ENCODE measurements at places on chromosomes 2 and 18.

GRCh38 chr2:106065983-106066820 is 127.9 kb downstream of the UXS1 start:
- DNase-seq = no peak

GRCh38 chr2:184413221-184413620 is 185.1 kb upstream of the ZNF804A start:
- no peak for DNase-seq

DNA sequence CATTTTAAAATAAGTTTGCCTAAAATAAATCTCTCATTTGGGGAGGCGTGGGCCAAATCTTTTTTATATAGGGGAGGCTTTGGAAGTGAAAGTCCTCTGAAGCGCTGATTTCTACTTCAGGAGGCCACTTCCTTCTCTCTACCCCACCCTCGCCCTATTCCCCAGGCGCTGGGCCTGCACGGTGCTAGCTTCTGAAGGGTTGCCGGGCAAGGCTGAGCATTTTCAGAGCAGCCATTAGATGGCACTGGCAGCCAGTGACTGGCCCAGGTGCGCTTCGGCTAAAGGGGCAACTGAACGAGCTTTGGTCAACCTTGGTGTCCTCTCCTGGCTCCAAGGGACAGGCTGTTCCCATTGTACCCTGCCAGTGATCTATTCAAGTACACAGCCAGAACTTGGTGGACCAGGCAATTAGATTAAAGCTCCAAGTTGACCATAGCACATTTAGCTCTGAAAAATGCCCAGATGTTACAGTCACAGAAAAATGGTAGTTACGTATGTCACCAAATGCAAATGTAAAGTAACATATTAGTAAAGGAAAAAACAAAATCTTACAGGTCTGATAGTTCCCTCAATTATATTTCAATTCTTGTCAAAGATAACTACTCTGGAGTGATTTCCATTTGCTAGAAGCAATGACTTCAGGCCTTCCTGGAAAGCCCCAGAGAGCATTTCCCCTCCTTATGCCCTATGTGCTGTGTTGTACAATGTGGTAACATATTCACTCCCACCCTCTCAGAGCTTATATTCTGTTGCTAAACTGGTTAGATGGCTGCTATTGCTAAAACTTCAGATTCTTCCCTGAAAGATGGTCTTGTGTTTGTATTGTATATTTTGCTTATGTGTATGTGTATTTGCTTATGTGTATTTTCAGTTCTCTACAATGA is 2.1 kb downstream of the POMC start:
- DNase-seq = peak; percentile 55

DNA sequence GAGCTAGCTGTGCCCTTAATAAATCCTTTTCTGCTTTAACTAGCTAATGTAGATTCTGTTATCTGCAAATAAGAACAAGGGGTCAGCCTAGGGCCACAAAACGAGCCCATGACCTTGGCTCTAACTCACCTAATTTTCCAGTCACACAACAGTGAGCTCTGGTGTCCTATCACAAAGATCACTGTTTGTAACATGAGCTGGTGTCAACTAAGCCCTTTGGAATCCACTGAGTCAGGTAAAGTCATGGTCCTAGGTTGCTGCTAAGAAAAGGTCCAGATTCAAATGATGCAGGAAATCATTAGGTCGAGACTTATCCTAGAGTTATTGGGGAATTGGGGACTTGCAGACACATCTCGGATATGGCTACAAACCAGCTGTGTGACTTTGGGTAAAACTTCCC is 49.9 kb downstream of the ST8SIA5 start:
- DNase-seq = no peak

- DNase-seq = no peak
Measured at GRCh38 chr2:51025906-51026555, 5.9 kb downstream of the NRXN1 start.

- no peak for DNase-seq
Measured at GRCh38 chr2:175817221-175817620, 184.8 kb downstream of the LNPK start.

GRCh38 chr18:12442946-12443345 is 35.2 kb downstream of the PRELID3A start:
- no peak for DNase-seq

DNA sequence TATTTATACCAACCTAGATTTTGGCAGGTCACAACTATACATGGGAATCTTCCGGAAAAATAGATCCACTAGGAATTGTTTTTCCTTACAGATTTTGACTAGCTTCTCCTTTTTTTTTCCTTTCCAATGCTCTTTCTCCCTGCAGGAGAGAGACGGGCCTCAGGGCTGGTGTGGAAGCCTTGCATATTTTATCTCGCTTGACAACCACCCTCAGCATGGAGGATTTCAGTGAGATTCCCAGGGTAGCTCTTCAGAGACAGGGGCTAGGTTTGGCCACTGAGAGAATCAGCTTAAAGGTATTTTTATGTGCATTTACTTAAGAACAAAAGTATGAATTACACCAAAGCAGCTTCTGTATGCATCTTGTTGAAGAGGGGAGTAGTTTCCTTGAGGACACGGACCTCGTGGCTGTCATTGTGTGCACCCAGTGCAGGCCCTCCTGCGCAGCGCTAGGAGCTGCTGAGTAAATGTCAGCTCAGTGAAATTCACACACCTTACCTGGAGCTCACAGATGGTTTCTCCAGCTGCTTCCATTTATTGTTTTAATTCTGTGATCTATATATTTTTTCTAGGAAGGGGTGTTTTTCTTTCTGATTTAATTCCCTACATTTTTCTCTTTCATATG is 54.4 kb downstream of the TRAPPC12 start:
- no peak for DNase-seq

GRCh38 chr2:100185105-100185504 is 42.7 kb upstream of the AFF3 start:
- no peak for DNase-seq

GRCh38 chr2:75482398-75482797 is 78.3 kb downstream of the EVA1A start:
- DNase-seq = no peak

DNA sequence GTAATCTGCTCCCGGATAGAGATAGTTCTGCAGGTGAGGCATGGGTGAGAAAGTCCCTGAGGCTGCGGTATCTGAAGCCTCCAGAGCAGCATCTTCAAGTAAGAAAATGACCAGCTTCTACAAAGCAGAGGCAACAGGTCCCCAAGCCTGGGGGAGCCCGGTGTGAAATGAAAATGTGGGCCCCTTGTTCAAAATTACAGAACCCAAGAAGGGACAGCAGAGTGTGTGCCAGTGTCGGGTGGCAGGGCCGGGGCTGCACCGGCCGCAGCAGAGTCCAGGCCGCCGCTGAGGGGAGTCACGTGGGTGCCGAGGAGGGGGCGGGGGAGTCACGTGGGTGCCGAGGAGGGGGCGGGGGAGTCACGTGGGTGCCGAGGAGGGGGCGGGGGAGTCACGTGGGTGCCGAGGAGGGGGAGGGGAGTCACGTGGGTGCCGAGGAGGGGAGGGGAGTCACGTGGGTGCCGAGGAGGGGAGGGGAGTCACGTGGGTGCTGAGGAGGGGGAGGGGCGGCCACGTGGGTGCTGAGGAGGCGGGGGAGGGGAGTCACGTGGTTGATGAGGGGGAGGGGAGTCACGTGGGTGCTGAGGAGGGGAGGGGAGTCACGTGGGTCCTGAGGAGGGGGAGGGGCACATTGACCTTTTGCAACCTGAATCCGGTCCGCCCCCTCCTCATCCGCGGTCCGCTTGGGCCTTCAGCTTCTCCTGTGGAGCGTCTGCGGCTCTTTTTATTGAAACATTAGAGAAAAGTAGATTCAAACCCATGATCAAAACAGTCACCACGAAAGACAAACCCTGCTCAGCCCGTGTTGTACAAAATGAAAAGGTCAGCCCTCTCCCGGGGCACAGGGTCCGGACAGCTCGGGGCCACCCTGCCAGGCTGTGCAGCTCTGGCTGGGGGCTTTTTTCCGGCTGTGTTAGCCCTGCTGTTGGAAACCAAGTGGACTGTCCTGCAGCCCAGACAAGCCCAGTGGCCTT is 10.4 kb downstream of the COLEC11 start:
- peak; percentile 62 for DNase-seq

DNA sequence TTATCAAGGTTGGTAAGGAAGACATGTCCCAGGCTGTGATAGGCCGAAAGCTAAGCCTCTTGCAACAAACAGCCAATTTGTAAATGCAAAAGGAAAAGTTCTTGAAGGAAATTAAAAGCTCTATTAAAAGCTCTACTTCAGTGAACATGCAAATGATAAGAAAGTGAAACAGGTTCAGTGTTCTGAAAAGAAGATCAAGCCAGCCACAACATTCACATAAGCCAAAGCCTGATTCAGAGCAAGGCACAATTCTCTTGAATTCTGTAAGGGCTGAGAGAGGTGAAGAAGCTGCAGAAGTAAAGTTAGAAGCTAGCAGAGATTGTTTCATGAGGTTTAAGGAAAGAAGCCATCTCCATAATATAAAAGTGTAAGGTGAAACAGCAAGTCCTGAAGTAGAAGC is 1259.5 kb upstream of the PIK3C3 start:
- DNase-seq = no peak

- DNase-seq = peak; percentile 42
Measured at GRCh38 chr18:35386600-35387100, 9.5 kb upstream of the ZNF396 start.

- no peak for DNase-seq
Measured at GRCh38 chr2:28582595-28582994, 86.7 kb downstream of the PLB1 start.

All from activated naive CD8-positive, alpha-beta T cell treated with anti-CD3 and anti-CD28 coated beads for 36 hours (primary cell).